ENCODE measurements at places on chromosomes 7 and 10.

DNA sequence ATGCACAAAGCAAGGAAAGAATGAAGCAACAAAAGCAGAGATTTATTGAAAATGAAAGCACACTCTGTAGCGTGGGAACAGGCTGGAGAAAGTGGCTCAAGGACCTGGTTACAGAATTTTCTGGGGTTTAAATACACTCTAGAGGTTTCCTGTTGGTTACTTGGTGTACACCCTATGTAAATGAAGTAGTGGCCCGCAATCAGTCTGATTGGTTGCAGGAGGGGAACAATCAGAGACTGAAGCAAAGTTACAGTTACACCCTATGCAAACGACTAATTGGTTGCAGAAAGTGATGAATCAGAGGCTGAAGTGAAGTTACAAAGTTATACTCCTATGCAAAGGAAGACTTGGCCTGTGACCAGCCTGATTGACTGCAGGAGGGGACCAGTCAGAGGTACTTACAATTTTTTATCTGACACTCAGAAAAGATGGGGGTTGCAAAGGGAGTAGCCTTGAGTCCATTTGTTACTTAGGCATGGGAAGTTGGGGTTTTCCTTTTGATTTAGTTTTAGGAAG lies 3.6 kb upstream of the MTPN start:
- peak; percentile 76 for DNase-seq

DNA sequence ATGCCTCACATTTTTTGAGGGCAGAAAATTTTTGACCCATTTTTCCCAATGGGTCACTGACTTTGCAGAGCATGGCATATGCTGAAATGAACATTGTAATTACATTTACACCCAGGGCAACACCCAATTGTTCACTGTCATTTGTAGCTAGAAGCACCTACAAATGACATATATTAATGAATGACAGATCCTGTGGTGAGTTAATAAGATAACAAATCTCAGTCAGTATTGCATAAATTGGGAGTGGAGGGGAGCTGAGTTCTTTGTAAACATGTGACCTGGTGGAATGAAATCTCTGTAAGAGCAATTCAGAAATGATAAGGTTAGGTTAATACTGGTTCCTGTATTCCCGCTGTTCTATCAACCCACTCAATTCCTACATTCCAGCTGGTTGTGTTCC lies 255.1 kb upstream of the LRRN3 start:
- DNase-seq, result no peak

DNA sequence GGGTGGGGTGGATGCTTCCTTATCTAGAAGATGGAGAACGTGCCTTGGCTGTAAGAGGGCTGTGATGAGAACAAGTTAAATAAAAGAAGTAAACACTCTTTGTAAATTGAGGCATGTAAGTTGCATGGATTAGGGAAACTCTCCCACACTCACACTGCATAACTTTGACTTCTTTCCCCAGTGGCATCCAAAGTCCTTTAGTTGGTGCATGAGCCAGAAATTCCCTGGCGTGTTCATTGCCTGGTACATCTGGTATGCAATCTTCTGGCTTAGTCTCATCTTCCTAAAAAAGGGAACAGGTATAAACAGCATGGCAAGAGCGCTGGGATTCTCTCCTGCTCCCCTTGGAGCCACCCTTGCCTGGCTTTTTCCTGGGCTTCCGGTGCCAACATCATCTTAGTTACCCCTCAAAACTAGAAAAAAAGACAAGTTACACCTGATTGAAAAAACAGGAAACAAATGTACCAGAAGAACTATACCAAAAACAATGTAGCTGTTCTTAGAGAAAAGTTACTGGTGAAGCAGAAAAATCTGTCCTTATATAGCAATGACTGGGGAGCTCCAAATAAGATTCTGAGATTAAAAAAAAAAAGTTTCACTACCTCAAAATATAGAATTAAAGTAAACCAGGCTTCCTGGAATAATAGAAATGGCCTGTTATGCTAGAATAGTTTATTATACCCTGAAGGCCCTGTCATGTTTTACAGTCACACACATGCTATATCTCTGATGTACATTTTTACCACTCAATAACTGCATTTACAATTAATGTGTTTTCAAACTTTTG lies 9.9 kb downstream of the RP9 start:
- DNase-seq, result no peak

DNA sequence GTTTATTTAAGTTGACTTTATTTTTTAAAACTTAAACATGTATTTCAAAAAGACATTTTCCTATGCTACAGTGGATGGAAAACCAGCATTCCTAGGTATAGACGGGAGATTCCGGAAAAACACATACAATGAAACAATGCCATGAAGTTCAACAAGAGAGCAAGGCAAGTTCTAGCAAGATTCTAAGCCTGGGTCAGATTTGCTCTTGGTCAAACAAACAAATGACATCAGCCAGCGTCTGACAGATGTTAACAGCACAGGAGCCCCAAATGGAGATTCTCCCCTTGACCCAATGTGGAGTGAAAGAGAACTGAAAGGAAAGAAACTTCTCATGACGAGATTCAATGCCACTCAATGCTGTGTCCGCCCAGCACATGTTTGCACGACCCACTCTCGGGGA lies 149.9 kb downstream of the NEURL1 start:
- no peak for DNase-seq

- DNase-seq, result no peak
Measured at GRCh38 chr7:1019789-1020610, 24.3 kb upstream of the GPR146 start.

DNA sequence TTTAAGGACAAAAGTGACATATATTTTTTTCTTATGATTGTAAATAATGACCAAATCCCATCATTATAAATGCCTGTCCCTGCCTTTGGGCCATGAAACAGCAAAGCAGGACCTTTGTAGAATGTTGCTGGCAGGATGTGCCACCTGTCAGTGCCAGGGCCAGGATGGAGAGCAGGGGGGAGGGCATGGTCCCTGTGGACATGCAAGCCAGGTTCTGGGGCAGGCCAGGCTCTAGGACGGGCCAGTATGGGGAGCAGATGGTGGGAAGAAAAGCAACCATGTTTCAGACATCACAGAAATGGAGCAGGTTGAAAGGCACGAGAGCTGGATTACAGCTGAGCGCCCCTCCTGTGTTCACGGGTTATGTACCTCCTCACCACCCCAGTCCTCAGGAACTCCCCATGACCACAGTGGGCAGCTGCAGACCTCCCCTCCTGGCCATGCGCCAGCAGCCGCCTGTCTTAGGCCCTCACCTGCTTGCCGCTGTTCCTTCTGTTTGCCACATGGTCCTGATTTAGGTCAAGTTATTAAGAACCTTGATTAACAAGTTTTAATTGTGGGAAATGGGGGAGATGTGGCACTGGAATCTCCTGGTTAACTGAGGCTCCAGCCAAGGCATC lies 210.4 kb downstream of the PAXIP1 start:
- DNase-seq, result no peak

DNA sequence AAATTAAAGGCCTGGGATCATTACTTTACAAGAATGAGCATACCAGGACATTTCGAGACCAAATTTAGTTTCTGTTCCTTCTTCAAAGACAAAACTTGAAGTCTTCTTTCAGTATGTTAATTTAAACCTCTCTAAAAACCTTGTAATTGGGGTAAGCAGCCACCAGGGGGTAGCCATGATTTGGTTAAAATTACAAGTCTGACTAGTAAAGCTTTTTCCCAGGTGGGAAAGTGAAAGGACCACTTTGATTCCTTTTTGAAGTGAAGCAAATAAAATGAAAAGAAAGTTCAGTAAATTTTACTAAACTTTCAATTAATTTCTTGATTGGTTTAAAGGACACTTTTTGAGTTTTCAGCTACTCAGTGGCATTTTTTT lies 294.3 kb downstream of the BBS9 start:
- DNase-seq, result peak; percentile 22

DNA sequence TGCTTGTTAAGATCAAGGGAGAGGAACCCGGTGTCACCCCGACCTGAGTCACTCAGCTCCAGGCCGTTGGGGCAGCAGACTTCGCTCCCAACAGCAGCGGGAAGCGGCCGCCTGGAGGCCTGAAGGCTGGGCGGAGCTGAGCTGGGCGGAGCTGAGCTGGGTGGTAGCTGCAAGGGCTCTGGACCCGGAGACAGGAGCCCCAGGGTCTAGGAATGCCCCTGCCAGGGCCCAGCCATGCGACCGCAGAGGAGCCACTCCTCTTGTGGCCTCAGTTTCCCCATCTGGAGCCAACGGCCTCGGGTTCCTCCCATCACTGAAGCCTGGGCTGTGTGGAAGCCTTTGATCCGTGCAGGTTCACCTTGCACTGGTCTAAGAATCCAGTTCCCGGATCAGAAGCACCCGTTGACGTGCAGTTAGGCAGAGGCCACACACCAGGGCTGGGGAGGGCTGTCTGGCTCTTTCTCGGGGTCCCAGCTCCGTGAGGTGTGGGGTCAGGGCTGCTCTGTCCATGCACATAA lies 21.9 kb upstream of the DPYSL4 start:
- no peak for DNase-seq

DNA sequence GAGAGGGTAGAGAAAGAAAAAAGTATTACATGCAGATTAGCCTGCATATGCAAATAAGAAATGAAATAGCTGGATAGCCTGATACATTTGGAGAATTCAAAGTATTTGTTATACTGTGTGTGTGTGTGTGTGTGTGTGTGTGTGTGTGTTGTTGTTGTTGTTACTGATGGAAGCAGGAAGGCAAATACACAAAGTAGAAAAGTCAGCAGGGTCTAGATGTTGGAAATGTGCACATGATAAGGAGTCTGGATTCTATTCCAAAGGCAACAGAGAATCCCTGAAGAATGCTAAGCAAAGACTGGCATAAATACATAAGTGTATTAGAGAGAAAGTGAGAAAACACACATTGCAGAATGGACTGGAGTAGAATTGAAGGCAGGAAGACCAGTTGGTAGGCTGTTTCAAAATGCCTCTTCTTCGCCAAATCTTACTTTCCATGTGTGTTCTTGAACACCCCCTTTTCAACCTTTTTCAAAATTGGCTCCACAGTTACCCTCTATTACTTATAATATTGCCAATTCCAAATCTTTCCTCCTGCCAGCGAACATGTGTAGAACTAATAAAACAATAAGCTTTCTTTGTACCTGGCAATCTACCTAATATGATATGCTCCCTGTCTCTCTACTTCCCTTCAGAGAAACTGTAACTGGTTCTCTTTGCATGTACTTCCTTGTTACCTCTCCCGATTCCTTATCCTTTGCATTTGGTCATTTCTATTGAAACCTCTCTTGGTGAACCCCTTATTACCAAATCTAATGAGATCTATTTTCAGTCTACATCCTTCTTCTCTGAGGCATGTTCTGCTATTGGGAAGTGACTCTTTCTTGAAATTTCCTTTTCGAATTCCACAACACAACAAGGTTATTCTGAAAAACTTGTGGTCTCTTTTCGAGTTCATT lies 6.2 kb downstream of the CPED1 start:
- no peak for DNase-seq

DNA sequence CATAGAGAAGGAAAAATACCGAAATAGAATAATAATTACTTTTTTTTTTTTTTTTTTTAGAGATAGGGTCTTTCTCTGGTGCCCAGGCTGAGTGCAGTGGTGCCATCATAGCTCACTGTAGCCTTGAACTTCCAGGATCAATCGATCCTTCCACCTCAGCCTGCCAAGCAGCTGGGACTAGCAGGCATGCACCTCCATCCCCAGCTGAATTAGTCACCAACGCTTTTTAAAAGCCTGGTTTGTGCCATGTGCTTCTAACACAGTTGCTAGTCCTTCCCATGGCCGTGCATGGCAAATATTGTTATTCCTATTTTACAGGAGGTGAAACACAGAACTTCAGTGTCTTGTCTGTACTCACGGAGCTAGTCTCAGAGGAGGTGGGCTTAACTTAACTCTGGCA lies 23.2 kb downstream of the LYZL2 start:
- DNase-seq, result peak; percentile 19

GRCh38 chr7:48388911-48389310 lies 217.7 kb downstream of the ABCA13 start:
- no peak for DNase-seq

DNA sequence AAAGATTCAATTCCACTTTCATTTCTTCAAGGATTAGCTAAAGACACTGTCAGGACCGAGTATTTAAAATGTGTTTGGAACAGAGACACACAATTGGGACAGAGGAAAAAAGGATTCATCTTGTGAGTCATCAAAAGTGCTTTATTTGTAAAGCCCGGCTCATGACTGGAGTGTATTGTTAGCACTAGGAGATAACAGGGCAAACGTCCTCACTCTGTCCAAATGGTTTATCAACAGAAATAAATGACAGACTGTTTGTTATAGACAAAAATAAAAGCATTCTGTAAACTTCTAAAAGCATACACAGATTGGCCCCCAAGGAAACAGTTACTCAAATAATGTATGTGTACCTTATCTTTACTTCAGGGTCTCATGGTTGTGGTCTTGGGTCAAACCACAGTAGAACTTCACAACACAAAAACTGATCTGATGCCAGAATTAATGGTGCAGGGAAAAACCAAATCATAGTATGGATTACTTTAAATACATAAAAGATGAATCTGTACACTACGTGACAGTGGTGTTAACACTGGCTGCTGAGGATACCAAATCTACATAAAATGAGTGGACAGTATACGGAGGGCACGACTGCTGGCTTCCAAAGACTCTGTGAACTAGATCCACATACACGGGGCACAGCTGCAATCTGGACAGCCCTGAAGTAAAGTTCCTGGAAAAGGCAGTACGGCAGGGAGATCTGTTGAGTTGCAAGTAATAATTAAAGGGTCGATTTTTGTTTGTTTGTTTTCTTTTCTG lies 179.4 kb downstream of the PIP4K2A start:
- DNase-seq, result no peak

GRCh38 chr7:2099048-2099957 lies 133.4 kb downstream of the MAD1L1 start:
- peak; percentile 35 for DNase-seq

DNA sequence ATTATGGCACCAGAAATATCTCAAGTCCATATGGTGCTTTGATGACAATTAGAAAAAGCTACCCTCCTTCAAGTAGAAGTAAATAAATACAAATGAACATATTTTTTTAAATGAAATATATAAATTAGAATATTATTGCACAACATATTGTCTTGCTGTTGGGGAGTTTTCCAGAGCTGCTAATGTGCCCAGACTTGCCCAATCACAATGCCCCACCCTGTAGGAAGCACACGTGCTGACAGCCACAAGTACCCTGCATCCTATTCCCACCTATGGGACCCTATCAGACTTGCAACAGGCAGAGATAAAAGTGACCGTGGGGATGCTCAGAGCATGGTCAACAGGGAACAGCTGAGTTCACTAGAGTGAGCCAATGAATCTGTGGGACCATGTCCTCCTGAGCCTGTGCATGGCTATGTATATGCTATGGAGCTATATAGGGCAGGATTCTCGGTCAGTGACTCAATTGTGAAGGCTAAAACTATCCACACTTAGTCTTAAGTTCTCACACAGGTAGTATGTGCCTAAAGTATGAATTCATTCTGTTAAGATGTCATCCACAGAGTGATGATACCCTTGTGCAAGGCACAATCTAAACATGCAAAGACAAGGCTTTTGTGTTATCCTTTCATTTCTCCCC lies 336.0 kb downstream of the HGF start:
- DNase-seq, result no peak

DNA sequence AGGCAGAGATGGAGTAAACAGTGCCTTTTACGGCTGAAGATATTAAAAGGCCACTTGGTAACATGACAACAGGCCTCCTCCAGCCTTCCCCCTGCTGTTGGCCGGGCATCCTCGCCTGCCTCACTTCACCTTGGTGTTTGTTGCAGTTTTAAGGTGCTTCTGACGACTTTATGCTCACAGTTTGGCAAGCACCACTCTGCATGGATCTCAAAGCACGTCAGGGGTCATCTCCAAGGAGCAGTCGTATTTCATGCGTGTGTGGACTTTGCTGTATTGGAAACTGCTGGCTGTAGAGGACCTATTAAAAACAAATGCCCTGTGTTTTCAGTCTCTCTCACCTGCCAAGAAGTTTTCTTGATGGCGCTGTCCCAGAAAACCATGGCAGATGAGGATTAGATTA lies 483.1 kb downstream of the RPS24 start:
- DNase-seq, result no peak
